Fibroblast of skin of scalp (primary cell): ENCODE measurements at places on chromosomes 1 and 21.
A peak's percentile ranks its signal among the peaks of the same experiment; 100 is the strongest.

DNA sequence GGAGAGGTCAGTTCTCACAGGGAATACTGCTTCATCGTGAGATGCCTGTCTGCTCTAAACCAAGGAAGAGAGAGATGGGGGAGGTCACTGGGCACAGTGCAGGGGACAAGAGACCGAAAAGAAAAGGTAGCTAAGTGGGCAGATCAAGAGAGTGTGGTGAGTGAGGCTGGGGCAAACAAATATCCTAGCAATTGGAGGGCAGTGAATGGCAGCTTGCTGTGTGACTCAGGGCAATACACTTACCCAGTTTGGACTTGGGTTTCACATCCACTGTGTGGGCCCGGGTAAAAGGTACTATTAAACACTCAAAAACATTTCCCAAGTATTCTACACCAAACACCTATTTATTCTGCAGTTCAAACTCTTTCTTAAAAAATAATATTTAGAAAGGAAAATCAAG lies 10.2 kb downstream of the PLXNA2 start:
- DNase-seq, result no peak

- DNase-seq, result no peak
Observed at GRCh38 chr1:203124011-203124410, 3.5 kb upstream of the ADORA1 start.

GRCh38 chr1:82108843-82109242 lies 308.1 kb downstream of the ADGRL2 start:
- no peak for DNase-seq

GRCh38 chr1:1058088-1058905 lies 15.8 kb downstream of the RNF223 start:
- DNase-seq, result no peak

- DNase-seq, result peak; percentile 83
Observed at GRCh38 chr1:24364975-24365678, 46.0 kb downstream of the GRHL3 start.

DNA sequence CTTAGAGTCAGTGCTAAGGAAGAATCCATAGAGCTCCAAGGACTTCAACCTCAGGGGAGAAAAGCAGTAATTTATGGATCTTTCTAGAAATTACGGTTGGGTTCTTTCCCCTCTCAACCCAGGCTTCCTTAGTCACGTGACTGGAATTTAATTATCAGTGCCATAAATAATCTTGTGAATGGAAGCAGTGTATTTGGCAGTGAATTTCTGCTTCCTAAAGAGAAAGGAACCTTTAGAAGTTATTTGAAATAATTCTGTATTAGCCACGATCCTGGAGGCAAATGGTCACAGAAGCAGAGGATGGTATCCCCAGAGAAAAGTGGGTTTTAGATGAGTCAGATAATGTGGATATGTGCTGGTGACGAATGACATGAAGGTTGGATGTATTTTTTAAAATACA lies 89.6 kb downstream of the NFIA start:
- DNase-seq, result peak; percentile 63

GRCh38 chr1:33397994-33398393 lies 32.9 kb downstream of the PHC2 start:
- DNase-seq, result no peak

DNA sequence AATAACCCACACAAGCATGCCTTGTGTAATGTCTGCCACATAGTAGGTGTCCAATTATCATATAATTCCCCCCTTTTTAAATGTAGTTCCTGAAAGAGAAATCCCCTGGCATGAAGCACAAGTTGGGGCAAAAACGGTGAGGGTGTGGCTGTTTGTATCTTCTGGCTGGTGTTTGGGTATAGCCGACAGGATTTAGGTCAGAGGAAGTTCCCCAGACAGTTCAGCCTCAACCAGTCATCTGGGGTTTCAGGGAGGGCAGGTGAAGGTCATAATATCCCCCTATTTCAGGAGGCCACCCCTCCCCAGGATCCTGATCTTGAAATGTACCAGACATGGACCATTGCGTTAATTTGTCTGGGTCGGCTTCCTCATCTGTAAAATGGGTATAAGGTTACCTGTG lies 29.1 kb upstream of the JUN start:
- DNase-seq, result no peak

GRCh38 chr21:33109574-33110339 lies 39.8 kb downstream of the OLIG1 start:
- DNase-seq, result no peak

GRCh38 chr1:154148807-154149206 lies 6.1 kb downstream of the NUP210L start:
- no peak for DNase-seq

- DNase-seq, result no peak
Observed at GRCh38 chr1:10670190-10670589, 126.3 kb downstream of the CASZ1 start.

GRCh38 chr1:11520531-11521233 lies 41.7 kb downstream of the DISP3 start:
- no peak for DNase-seq

DNA sequence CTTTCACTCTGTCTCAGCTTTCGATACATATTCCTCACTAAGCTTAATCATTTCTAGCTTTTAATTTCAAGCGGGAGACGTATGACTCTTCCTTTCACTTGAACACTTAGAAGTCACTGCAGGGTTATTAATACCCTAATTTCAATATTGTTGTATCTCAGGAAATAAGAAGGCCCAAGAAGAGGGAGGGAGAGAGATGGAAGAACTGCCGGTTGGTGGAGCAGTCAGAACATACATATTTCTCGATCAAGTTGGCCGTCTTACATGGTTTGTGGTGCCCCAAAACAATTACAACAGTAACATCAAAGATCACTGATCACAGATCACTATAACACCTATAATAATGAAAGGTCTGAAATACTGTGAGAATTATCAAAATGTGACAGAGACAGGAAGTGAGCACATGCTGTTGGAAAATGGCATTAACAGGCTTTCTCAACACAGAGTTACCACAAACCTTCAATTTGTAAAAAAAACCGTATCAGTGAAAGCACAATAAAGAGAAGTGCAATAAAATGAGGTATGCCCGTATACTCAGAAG lies 145.4 kb upstream of the HP1BP3 start:
- no peak for DNase-seq

- no peak for DNase-seq
Observed at GRCh38 chr21:41396558-41397075, 29.4 kb upstream of the MX1 start.

DNA sequence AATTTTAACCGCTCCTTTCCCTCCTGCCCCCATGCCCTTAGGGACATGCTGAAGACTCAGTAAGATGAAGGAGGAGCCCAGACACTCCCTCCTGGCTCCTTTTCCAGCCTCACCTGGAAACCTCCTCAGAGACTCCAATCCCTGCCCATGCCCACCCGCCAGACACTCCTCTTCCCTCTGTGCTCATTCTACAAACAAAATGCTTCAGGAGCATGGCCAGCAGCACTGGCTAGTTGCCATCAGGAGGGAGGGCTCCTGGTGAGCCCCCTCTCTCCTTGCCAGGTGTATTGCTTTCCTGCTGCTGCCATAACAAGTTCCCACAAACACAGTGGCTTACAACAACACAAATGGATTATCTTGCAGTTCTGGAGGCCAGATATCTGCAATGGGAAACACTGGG lies 126.1 kb downstream of the PSMG1 start:
- DNase-seq, result no peak

GRCh38 chr1:6638226-6638625 lies 13.6 kb downstream of the THAP3 start:
- peak; percentile 42 for DNase-seq

- DNase-seq, result peak; percentile 39
Observed at GRCh38 chr1:180311011-180311730, 81.1 kb downstream of the LHX4 start.

DNA sequence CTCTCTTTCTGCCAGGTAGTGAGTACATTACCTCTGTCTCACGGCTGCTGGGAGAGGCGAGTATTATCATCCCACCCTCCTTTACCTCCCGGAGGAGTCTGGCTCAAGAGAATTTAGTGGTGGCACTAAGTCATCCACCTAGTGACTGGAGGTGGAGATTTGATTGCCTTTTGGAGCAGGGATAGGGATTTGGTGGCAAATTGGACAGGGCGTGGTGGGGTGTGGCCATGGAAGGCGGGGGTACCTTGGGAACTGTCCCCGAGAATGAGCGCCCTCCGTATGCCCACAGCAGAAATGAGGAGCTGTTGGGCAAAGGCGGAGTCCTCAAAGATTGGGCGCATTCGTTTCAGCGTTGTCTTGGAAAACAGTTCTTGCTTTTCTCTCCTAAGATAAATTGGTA lies 32.1 kb upstream of the HMGN1 start:
- DNase-seq, result no peak

GRCh38 chr1:103075316-103076000 lies 32.9 kb downstream of the COL11A1 start:
- no peak for DNase-seq

- no peak for DNase-seq
Observed at GRCh38 chr1:204880906-204881305, 10.2 kb downstream of the NFASC start.

DNA sequence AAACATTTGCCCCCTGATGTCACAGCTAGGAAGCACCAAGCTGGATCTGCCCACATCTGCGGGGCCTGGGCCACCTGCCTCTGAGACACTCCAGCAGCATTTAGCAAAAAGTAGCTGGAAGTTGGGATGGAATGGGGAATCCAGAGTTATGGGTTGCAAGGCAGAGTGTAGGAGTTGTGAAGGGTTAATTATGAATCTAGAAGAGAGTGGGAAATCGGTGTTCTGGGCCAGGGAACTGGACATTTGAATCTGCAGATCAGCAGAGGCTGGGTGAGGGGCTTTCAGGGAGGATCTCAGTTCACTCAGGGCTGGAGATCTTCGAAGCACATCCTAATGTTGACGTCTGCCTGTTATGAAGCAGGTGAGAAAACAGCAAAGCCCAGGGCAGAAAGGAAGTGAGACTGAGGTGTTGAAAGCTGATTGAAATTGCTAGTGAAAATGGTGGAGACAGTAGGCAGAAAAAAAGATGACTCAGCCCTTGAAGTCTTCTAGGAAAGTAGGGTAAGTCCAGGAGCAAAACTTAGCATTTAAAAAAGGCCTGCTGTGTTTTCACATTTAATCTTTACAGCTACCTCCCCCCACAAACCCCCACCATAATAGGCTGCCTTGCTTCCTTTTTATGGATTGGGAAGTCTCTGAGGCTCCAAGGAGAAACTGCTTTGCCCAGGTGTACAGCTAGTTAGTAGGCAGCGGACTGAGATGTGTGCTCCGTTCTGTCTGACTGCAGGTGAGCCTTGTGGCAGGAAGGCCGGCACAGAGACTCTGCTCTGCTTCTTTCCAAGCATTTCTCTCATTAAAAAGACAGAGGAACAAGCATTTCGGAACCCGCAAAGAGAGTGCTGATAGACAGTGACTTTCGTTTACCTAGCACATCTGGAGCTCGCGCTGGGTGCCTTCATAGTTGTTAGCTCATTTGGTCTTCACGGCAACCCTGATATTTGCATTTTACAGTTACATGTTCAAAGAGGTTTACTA lies 7.2 kb downstream of the VANGL1 start:
- DNase-seq, result no peak

GRCh38 chr1:205445646-205445935 lies 10.3 kb downstream of the BLACAT1 start:
- DNase-seq, result no peak

DNA sequence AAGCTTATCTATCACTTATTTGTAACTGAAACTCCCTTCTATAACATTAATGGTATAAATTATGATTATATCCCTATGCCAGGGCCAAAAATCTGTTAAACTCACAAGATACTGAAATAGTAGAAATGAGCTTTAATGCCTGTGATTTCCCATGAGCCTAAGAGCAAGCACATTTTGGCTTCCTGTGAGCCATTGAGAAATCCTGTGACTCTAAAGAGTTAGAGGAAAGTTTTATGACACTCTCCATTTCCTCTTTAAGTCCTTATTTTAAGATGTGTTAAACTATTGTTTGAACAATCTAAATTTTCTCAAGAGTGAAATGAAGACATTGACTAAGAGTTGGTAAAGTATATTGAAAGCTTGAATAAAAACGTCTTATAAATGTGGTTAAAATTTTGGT lies 45.6 kb downstream of the SUCO start:
- no peak for DNase-seq

DNA sequence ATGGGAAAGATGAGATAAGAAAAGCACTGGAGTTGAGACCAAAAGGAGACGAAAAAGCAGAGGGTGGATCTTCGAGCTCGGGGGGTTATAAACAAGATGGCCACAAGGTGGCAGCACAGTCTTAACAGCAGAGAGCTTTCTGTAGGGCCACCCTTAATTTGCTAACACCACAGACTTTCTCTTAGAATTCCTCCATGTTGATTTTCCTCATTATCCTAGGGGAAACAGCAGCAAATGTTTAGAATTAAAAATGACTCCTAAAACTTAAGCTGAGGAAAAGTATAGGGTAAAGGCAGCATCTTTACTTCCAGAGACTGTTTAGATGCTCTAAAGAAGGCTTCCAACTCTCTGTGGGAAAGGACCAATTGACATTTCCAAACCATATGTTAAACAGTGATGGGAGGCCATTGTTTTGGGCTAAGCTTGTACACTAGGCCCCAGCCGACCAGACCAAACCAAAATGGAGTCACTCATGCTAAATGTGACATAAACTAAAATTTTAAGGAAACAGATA lies 2.5 kb upstream of the APOBEC4 start:
- DNase-seq, result peak; percentile 84

DNA sequence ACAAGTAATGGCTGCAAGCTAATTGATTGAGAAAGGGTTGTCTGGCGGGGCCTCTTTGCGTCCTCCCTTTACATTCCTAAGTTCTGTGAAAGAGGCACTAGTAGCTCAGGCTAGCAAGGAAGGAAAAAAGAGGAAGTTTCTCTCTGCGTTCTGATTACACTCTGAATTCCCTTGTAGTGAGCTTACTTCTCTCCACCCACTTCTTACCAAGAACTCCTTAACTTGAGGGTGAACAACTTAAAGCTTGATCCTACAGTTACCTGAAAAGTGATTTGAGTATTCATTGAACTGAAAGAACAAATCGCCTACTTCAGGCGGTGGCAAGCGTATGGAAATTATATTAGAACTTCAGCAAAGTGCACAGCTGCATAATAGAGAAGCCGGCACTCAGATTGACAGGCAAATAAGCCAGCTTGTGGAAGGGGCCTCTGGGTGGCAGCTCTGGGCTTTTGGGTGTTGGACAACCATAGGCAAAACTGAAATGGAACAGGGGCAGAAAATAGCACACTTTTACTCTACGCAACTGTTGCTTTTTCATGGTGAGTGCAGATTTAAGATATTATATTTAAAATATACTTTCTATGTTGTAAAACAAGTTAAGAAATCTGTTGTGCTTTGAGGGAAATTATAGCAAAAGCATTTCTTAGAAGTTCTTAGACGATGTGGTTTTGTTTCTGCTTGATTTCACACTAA lies 464.5 kb downstream of the USP25 start:
- peak; percentile 87 for DNase-seq

DNA sequence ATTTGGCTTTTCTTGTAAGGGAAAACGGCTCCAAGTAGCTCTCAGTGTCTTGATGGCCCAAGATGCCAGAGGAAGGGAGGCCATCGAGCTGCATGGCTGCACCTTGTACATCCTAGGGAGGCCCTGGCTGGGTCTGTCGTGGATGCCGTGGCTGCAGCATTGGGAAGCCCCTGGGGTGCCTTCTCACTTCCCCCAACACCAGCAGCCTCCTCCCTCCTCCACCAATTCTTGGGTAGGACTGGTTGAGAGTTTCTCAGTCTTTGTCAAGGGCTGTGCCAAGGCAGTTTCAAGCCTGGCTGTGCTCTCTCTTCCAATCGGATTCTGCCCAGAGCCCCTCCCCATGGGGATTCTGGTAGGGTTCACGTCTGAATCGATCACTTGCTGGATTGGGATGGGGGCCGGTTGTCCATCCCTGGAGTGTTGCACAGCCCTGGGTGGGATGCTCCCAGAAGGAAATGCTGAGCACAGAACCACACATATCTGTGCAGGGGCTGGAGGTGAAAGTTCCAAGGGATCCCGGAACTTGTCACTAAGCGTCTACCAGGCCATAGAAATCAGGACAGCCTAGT lies 14.0 kb upstream of the SPSB1 start:
- no peak for DNase-seq

- DNase-seq, result peak; percentile 57
Observed at GRCh38 chr1:100624886-100625610, 87.1 kb downstream of the GPR88 start.
